ENCODE measurements at places on chromosomes 5 and 9. TPM values are rescaled to one million over a fixed set of nuclear protein-coding genes. Genes with fewer than 3 reads are reported as not detected.

Gene MSMP
- polyA plus RNA-seq, result not detected

Gene PTPRD
- 0.35 TPM for polyA plus RNA-seq

DNA sequence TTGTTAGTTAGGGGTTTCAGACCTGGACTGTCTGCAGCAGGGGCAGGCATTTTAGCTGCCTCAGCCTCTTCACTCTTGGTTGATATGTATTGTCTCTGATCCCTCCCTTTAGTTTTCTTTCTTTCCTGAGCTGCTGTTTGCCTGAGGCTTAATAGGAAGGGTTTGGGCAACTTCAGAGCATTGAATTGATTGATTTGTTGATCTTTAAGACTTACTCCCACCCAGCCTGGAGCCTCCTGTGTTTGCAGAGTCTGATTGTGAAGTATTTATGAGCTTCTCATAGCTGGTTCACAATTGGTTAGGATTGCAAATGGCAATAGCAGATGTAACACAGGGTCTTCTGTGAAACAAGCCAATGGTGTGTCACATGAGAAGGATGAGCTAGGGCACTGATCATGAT is 671.8 kb upstream of the SEMA6A start:
- no peak for DNase-seq

DNA sequence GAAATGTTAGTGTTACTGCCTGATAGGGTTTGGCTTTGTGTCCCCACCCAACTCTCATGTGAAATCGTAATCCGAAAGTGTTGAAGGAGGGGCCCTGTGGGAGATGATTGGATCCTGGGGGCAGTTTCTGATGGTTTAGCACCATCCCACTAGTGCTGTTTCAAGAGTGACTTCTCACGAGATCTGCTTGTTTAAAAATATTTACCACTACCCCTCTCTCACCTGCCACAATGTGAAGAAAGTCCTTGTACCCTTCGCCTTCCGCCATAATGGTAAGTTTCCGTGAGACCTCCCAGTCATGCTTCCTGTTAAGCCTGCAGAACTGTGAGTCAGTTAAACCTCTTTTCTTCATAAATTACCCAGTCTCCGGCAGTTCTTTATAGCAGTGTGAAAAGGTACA is 2.6 kb upstream of the RFX3 start:
- DNase-seq, result no peak

GRCh38 chr5:67506241-67506640 is 309.6 kb upstream of the CD180 start:
- no peak for DNase-seq

GRCh38 chr5:156951359-156951758 is 11.7 kb downstream of the TIMD4 start:
- DNase-seq, result no peak

DNA sequence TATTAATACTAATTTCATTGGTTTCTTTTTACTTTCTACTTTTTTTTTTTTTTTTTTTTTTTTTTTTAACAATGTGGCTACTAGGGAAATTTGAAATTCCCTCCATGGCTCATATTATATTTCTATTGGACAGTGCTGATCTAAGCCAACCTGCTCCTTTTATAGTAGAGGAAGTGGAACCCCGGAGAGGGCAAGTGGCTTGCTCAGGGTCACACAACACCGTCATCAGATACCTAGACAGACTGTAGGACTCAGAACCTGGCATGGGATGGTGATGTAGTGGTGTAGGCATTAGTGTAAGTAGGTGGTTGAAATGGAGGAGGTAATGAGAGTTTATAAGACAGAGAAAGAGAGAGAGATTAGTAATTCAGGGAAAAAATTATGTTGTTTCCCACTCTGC is 10.8 kb downstream of the ZNF618 start:
- no peak for DNase-seq

DNA sequence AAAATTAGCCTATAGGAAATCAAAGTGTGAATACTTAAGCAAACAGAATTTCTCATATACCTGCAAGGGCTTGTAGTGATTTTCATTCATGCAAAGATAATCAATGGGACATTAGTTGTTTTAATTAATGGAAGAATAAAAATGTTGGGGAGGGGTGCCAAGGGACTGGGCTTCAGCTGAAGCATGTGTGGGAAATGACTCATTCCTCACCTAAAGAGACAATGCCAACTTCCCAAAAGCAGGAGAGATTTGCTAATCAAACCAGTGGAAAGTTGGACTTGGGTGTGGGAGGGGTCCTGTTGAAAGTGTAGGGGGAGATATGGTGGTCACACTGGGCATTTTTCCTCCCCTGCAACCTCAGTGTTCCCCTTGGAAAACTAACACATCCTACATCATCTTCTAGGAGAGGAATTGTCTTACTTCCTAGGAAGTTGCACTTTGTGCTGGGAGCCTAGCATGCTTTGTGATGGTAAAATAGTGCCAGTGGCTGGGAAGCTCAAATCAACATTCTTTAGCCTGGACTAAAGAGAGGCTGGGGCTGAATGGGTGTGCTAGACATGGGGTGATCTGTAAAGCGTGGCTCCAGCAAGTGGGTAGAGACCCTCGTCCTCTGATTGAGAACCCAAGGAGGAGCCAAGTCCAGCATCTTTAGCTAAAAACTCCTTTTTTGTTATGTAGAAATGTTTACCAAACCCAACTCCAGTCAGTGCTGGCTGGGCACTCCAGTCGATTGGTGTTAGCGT is 6.4 kb upstream of the LHX2 start:
- no peak for DNase-seq

Data from fibroblast of lung (primary cell).